ENCODE measurements at places on chromosomes 13 and 19. TPM values are rescaled to one million over a fixed set of nuclear protein-coding genes. Genes with fewer than 3 reads are reported as not detected.

- no peaks in the 10 kb centered on the region for H3K36me3 ChIP-seq
- no peaks in the 10 kb centered on the region for H3K27me3 ChIP-seq
- H3K27ac ChIP-seq = no peak overlapping the region
- no peak for DNase-seq
These were observed 3.8 kb downstream of the LRRC4B start for GRCh38 chr19:50564229-50565105.

Gene CKM
- total RNA-seq = not detected

Gene ZNF560
- not detected for total RNA-seq

- no peak for DNase-seq
- H3K36me3 ChIP-seq = peaks cover 2% of the 10 kb centered on the region
- H3K4me3 ChIP-seq = no peak overlapping the region
These were observed 28.3 kb downstream of the ZNF507 start for GRCh38 chr19:32373585-32374295.

DNA sequence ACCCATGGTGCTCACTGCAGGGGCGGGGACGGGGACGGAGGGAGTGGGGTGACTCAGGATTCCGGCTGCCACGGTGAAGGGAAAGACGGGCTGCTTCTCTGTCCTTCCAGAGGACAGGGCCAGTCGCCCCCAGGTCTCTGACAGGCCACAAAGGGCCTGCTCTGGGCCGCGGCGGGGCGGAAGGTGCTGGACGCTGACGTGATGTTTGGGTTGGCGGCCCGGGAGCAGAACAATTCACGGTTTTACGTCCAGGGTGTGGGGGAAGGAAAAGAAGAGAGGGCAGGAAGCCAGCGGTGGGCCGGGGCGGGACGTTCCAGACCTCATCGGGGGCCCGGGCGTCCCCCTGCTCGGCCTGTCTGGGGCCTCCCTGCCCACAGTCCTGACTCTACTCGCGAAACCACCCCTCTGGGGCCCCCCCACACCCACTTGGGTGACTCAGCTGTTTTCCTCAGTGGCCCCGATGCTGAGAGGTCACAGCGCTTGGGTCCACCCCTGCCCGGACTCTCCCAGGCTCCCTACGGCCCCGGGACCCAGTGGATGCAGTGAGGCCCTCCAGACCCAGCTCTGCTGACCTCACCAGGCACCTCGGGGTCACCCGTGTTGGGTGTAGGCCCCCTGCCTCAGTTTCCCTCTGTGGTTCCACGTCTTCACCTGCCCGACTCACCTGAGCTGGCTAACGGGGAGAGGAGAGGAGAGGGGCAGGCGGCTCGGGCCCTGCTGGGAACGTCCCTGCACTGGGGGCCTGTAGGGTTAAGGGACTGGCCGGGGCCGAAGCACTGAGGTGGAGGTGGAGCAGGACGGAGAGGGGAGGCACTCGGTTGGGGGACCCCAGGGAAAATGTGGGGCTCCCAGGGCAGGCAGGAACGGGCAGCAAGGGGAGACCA lies 29.2 kb downstream of the PIP5K1C start:
- peak; percentile 89 for DNase-seq
- peak overlapping the region; percentile 15 for H3K4me3 ChIP-seq
- H3K27ac ChIP-seq = peak overlapping the region; percentile 98
- no peaks in the 10 kb centered on the region for H3K27me3 ChIP-seq
- no peaks in the 10 kb centered on the region for H3K4me1 ChIP-seq

Gene PSG11
- not detected for total RNA-seq
